ENCODE measurements at places on chromosomes 2 and 18.

DNA sequence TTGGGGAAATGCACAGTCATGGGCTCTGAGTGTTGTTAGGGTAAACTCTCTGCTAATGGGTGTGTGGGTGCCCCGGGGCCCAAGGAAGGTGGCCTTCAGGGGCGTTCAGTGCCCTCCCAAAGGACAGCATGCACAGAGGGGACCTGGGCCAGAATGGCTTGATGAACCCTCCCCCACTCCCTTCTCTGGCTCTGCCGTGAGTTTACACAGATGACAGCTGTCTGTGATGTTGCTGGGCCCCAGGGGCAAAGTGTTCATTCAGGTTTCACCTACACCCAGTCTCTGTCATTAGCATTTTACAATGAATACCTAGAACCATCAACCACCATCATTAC, 3.2 kb downstream of the NPPC start:
- no peak for DNase-seq

DNA sequence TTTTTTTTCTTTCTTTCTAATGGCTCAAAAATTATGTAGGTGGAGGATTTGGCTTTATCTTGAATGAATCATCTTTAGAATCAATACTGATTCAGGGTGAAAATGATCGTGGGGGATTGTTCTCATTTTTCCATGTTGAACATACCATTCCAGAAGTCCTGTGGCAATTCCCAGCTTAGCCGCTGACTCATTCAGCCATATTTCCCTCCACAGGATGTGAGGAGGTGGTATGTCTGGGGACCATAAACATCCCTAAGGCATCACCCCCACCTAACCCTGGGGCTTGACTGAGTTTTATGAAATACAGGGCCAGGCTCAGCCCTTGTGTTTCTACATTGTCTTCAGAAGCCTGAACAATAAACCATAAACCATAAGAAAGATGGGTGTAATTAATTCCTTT, 92.7 kb upstream of the FN1 start:
- DNase-seq: no peak

DNA sequence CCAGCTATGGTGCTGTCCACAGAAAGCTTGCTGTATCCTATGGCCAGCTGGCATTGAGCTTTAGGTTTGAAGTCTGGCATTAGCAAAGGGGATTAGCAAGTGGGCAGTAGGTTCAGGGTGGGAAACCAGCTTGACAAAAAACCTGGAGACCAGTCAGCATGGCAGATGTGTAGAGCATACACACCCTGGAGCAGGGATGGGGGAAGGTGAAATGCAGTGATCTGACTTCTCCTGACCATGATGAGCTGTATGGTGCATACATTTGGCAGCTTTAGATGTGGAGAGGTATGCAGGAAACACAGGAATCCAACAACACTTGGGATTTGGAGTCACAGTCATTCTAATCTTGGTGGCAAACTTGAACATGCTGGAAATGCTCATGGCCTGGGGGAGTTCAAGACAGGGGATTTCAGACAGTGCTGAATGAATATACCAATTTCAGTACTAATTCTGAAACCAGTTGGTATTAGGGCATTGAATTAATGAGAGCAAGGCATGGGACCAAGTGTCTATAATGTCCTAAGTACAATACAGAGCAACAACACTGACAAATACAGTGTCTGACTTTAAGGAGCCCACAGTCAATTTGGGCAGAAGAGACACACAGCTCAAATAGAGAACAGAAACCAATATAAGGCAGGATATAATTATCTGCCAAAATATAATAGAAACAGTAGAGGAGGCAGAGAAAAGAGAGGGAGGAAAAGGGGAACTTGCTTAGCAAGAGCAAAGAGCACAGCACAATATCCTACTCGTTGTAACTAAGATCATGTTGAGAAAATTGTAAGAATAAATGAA, 11.8 kb downstream of the ARHGAP15 start:
- DNase-seq: no peak

DNA sequence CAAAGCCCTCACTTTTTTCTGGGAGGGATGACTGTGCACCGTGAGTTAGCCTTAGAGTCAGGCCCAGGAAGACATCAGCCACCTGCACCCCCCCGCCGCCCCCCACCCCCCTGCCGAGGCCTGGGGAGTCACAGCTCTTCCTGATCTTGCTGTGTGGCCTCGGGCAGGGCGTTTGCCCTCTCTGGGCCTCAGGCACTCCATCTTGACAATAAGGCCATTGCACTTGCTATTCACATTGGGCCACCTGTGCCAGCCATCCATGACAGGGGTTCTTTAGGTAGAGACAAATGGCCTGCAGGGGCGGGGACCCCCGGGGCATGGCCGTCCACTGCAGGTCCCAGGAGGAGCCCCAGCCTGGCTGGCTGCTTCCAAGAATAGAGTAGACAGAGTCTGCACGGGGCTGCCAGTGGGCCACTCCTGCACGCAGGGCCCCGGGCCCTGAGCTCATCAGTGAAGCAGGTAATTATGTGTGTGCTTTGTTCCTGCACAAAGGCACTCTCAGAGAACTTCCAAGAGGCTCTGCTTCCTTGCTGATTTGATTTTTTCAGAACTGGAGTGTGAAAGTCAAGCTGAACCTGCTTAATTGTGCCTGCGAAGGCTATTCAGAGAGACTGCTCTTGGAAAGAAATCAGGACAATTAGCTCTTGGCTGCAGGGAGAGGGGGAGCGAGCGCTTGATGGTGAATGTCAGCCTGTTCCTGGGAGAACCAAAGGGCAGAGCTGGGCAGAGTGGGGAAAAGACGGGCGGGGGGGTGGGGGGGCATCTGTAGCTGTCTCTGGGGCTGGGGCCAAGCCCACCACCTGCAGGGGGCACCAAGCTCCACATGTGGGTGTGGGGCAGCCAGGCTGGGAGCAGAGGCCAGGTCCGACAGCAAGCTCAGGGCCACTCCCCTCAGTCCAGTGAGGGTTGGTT, 40.3 kb downstream of the RRM2 start:
- no peak for DNase-seq

- DNase-seq: no peak
These were observed 54.6 kb downstream of the ANKRD44 start for GRCh38 chr2:197256021-197256420.

DNA sequence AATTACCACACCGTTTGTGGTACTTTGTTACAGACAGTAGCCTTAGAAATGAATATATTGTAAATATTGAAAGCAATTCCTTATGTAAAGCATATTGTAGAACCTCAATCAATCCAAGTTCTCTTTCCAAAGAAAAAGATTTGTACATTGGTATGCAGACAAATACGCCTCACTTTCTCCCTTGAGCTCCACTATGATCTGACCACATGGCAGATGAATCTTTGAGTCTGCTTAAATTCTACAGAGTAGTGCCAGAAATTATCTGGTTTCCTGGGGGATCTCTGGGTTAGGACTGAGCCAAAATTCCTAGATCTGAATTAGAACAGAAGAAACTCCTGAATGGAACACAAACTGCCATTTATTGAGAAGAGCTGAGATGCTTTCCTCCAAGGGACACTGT, 99.0 kb downstream of the CPO start:
- no peak for DNase-seq

Data from T-helper 1 cell (primary cell).